ENCODE measurements at places on chromosomes 6 and 20.

DNA sequence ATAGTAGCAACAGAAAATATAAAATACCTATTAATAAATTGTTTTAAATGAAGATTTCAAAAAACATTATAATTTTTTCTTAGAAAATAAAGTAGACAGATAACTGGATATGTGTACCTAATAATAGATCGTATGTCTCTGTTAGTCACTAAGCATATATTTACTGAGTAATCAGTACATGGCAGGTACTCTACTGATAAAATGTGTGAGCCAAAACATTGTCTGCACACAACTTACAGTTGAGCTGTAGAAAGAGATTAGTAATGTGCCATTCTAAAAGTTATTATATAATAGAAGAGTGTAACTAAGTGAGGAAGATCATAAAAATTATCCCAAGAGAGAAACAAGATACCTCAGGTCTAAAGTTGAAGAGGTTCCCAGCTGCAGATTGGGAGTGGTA, 929.9 kb upstream of the EPHA7 start:
- no peak for DNase-seq

- DNase-seq: no peak
Observed at GRCh38 chr20:33291416-33291815, 8.4 kb downstream of the BPIFB1 start.

DNA sequence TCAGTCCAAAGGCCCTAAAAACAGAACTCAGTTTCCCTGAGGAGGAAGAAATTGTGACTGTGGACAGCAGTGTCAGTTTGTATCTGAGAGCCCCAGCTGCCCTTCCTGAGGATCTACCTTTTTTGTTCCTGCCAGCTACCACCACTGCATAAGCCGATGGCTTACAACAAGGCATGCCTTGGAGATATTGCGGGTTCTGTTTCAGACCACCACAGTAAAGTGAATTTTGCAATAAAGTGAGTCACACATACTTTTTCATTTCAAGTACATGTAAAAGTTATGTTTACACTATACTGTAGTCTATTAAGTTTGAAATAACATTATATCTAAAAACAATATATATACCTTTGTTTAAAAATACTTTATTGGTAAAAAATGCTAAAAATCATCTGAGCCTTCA, 9.6 kb upstream of the CST3 start:
- DNase-seq: no peak

GRCh38 chr6:38531134-38531533, 108.6 kb downstream of the BTBD9 start:
- no peak for DNase-seq

GRCh38 chr6:126959765-126960164, 158.7 kb upstream of the RSPO3 start:
- no peak for DNase-seq

- DNase-seq: no peak
Observed at GRCh38 chr6:114432400-114432799, 89.6 kb upstream of the HS3ST5 start.

- no peak for DNase-seq
Observed at GRCh38 chr6:22247916-22248482, 48.8 kb downstream of the PRL start.

DNA sequence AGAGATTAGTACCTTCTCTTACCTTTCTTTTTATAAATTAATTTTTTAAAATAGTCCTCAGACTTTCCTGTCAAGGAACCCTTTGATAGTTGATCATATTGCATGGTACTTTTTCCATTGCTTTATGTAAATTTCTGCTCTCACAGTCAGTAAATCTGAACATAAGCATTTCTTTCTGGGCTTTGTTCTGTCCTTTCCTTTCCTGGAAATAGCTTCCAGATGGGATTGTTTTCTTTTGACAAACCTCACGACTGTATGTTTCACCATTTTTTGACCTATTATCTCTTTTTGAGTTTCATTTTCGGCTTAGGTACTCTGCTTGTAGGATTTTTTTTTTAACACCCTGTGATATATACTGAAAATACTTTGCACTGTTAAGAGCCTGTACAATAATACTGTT, 32.6 kb downstream of the UTRN start:
- DNase-seq: no peak

All from AG04449 (cell line).